Adrenal gland (tissue), 19 donors: ENCODE measurements at places on chromosomes 12 and 14. TPM values are rescaled to one million over a fixed set of nuclear protein-coding genes. Genes with fewer than 3 reads are reported as not detected.
A peak's percentile ranks its signal among the peaks of the same experiment; 100 is the strongest.

DNA sequence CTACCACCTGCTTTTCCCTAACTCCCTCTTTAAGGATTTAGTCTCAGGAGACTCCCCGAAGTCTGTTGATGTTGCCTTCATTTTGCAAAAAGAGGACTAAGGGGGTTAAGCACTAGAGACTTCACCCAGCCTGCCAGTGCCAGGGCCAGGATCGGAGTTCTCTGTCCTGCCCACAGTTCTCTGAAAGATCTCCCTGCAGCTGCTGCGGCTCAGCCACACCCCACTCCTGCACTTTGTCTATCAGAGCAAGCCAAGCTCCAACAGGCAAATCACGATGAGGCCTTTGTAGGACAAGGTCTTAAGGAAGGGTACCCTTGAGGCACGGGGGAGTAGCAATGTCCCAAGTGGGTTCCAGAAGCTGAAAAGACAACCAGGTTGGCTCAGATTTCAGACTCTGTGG is 148.8 kb upstream of the EGLN3 start:
- no peak for DNase-seq

GRCh38 chr14:73976125-73976524 is 26.0 kb downstream of the COQ6 start:
- no peak for DNase-seq

GRCh38 chr14:67882986-67883555 is 63.5 kb downstream of the RAD51B start:
- no peak for DNase-seq

GRCh38 chr12:47551426-47551851 is 154.4 kb downstream of the RPAP3 start:
- no peak for DNase-seq

DNA sequence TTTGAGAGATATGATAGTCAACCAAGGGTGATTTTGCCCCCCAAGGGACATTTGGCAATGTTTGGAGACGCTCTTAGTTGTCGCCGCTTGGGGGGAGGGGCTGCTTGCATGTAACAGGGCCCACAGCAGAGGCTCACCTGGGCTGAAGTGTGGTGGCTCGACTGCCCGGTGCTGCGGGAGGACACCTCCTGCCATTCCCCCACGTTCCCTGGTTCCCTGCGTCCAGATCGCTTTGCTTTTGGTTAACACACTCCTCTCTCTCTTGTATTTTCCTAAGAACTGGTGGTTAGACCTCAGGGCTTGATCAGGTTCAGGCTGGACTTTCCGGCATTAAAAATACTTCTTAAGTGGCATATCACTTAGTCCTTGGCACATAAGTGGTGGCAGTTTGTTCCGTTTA is 18.9 kb downstream of the PPP2R5C start:
- DNase-seq: peak; percentile 44

- DNase-seq: peak; percentile 48
Observed at GRCh38 chr14:61588419-61588901, 106.9 kb upstream of the HIF1A start.

DNA sequence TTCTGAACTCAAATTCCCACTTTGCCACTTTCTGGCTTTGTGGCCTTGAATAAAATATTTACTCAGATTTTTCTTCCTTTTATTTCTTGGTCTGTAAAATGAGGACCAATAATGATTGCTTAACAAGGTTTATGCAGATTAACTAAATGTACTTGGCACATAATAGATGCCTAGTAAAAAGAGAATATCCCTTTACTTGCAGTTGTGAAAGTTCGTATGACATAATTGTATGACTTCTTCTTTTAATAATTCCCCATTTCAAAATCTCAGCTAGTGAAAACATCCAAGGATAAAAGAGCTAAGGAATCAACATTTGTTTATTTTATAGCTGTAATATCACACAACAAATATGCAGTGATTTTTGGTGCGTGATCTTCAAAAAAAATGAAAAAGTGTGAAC is 215.6 kb upstream of the ATP2B1 start:
- no peak for DNase-seq

GRCh38 chr14:89544636-89545301 is 127.7 kb upstream of the FOXN3 start:
- no peak for DNase-seq

DNA sequence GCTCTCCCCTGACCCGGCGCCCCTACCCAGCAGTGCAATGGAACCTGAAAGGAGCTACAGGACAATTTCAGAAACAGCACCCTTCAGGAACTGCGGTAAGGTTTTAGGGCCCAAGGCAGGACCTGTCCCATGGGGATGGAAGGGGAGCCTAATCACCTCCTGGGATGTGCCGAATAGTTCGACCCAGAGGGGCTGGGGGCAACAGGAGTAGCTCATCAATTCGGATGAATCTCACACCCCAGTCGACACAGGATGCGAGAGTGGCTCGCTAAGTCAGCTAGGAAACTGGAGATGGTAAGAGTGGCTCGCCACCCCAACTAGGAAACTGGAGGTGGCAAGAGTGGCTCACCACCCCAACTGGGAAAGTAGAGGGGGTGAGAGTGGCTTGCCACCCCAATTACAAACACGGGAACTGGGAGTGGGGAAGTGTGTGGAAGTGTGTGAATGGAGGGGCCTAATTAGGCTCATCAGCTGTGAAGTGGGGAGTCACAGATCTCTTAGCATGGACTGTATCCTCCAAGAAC is 57.1 kb downstream of the DHRS2 start:
- no peak for DNase-seq

DNA sequence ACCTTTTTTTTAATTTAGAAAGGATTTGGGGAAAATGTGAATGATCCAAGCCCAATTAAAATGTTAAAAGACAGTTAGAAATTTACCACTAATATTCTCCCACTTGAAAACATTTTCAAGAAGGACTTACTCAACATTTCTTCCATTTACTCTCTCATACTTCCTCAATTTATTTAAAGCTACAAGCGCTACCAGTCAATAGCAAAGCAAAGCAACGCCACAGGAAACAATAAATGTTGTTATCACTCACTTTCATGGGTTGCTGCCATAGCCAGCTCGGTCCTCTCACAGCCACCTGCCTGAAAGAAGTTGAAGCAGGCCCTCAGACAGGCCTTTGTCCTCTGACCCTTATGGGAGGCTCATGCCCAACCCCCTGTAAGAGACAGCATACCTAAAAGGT is 6.0 kb upstream of the SOS2 start:
- DNase-seq: no peak

The USP44 gene
- total RNA-seq: 1.5 TPM

The DDX23 gene
- total RNA-seq: 68.2 TPM

The TAS2R20 gene
- 10.5 TPM for total RNA-seq

The PLXNC1 gene
- 12.9 TPM for total RNA-seq

The MORN3 gene
- total RNA-seq: not detected

The FGF23 gene
- not detected for total RNA-seq

The NRXN3 gene
- 0.18 TPM for total RNA-seq

The TRAF3 gene
- 10.3 TPM for total RNA-seq
